ENCODE measurements at places on chromosomes 6 and 20.

DNA sequence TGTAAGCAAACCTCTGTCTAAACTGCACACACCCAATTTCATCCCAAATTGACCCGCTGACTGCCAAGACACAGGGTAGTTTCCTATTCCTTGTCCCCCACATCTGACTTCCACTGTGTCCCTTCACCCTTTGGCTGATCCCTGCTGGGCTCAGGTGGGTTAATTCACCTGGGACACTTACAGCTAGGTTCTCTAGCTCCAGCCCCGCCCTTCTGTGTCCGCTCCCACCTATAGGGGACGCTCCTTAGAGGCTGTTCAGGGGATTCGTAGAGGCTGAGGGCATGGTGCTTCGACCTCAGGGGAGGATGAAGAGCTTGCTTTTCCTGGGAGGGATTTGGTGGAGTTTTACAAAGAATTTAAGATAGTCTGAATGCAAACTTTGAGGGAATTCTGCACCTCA is 4.0 kb upstream of the CD93 start:
- no peak for DNase-seq

GRCh38 chr20:2986466-2986865 is 57.0 kb upstream of the GNRH2 start:
- no peak for DNase-seq

- DNase-seq, result no peak
Observed at GRCh38 chr6:19603721-19604120, 233.4 kb upstream of the ID4 start.

GRCh38 chr6:83677791-83678190 is 31.1 kb downstream of the SNAP91 start:
- no peak for DNase-seq

DNA sequence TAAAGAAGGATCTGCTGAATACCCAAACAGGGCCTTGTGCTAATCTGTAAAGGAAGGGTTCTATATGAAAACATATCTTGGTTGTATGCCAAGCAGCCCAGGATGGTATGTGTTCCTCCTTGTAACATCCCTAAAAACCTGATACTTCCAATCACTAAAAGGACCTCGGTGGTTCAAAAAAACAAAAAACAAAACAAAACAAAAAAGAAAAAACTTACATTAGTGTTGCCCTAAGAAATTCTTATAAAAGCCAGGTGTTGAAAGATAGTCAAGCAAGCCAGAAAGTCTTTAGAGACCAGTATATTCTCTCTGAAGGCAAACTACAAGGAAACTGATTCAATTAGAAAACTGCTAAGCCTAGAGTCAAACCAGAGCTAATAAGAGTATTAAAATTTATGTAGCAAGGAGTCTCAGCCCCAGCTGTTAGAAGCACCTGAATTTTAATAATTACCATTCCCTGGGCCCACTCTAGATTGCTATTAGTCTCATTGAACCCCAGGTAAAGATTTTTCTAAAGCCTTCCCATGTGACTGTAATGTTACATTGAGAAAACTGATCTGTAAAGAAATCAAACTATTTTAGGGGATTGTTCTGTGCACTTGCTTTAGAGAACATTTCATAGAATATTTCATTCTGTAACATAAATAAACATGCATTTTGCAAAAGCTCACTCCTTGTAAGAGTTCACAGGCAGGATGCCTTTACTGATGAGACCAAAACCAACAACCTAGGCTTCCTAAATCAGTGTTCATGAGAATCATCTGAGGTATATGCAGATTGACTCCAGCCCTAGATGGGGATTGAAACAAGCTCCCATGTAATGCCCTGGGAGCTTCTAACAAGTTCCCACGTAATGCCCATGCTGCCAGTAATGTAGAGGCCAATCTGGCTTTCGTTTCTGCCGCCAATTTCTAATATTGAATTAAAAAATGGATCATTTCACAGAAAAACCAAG is 95.2 kb upstream of the BTN3A2 start:
- DNase-seq, result no peak

DNA sequence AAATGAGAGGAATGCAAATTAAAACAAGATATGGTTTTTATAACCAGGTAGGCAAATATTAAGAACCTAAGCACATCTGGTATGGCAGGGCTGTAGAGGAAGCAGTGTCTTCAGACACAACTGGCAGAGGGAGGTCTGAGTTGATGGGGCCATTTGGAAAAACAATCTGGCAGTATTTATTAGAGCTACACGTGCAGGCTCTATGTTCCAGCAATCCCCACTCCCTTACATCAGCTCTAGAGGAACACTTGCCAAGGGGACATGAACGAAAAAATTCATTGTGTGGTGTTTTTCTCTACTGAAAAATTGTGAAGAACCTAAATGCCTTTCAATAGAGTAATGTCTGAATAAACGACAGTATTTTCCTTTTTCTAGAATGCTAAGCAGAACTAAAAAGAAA is 111.6 kb upstream of the EDN1 start:
- DNase-seq, result no peak

DNA sequence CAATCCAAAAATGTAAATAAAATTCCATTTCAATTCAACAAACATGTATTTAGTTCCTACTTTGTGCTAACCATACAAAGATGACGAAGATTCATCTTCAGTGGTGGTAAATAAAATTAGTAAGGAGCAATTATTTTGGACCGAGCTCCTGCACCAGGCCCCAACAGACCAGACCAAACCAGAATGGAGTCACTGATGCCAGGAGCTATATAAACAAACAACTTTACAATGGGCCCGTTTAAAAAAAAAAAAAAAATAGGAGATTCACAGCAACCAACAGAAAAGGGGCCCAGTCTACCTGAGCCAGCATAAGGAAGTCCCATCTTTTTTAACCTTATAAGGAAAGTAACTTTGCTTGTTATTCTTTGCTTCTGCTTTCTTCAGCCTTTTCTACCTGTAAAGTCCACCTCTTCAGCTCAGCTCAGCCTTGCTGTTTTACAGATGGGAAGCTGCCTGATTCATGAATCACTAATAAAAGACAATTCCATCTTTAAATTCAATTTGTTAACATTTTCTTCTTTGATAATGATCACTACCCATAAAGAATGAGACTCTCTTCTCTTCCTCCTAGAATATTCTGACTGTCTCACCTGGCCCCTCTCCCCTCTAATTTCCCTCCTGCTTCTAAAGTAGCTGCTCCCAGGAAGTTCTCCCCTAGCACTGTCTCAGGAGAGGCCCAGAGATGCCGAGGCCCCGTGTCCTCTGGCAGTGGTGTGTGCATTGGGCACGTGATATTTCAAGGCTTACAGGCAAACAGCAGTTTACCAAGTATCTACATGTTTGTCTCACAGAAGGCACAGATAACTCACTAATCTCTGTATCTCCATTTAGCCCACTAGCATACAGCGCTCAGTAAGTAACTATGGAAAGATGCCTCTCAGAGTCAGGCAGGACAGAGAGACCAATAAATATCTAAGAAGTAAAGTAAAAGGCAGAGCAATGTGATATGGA is 8.4 kb downstream of the MBOAT1 start:
- DNase-seq, result no peak
